HFF-Myc (cell line): ENCODE measurements at places on chromosomes 4 and X.
A peak's percentile ranks its signal among the peaks of the same experiment; 100 is the strongest.

DNA sequence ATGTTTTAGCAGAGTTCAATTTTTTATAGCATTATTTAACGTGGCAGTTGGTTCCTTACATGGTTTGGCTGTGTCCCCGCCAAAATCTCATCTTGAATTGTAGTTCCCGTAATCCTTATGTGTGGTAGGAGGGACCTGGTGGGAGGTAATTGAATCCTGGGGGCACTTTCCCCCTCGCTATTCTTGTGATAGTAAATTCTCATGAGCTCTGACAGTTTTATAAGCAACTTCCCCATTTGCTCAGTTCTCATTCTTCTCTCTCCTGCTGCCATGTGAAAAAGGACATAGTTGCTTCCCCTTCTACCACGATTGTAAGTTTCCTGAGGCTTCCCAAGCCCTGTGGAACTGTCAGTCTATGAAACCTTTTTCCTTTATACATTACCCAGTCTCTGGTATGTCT is 329.5 kb downstream of the GRIA2 start:
- no peak for DNase-seq

DNA sequence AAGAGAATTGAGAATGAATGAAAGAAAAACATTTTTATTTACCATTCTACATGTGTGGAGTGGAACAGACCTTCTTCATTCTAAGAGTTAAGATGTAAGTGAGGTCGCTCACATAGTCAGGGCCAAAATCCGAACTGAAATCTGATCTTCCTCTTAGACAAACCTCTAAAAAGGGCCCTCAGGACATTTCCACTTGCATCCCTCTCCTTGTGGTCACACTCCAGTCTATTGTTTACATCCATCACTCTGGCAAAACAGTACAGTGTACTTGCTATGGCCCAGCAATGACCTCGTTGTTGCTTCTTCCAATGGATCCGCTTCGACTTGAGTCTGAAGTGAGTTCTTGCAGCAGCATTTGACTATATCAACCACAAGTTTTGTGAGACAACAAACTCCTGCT is 54.2 kb downstream of the MOSPD2 start:
- DNase-seq, result peak; percentile 35

DNA sequence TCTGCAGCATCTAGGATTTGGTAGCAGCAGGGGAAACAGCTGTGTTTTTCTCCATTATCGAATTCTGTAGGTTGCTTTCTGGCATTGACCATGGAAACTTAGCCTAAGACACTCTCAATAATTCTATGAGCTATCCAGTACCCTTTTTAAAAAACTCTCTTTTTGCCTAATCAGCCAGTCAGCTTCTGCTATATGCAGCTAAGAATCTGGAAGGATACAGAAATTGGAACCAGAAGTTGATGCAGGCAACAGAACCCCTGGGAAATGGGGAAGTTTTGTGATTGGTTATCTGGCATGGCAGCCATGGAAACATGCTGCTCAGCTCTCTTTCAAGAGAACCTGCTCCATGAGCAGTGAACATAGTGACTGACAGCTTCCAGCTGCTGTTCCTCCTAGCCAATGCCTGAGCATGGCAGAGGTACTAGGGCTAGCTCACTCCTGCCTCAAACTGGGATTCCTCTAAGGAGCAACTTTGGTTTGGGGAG is 417.6 kb upstream of the MAOA start:
- no peak for DNase-seq

DNA sequence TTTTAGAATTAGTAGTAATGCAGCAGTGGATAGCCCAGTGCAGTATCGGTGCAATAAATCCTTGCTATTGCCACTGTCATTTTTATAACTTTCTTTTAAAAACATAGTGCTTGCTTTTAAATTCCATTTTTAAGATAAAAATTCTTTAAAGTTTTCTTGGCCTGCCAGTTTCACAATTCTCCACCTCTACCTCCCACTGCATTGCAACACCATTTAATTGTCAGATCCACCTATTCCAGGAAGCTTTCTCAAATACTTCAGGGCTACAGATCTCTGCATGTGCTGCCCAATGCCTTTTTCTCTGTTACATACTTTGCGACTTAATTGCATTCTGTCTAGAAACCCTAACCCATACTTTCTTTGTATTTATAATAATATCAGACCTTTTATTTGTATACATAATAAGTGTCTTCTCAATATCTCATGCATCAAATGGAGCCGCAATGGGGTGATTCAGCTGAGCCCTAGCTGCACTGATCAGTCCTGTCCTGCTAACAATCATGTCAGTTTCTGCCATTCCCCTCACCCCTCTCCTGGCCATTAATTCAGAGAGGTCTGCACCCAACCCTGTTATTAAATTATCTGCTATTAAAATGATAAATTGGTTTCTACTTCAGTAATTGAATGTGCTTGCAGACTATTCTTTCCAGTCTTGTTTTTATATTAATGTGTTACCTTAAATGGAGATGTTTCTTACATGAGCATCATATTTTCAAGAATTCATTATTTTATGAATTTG is 193.1 kb downstream of the SLIT2 start:
- no peak for DNase-seq

- no peak for DNase-seq
Measured at GRCh38 chr4:40562208-40562607, 67.5 kb downstream of the RBM47 start.

GRCh38 chrX:141220342-141221008 is 21.8 kb downstream of the SPANXC start:
- DNase-seq, result peak; percentile 25

DNA sequence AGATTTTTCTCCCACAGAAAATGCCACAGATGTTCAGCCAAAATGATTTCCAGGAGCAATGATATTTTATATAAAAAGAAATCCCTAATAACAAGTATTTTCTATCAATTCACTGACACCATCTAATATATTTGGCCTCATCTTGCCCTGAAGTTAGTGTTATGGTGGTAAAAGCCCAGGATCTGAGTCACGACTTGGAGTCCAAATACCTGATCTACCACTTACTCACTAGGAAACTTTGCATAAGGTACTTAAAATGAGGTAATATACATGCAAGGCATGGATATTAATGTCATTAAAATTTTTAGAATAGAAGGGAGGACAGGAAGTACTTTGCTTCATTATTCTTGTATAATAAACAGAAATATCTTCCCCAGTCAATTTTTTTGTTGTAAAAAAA is 16.3 kb downstream of the PPP3CA start:
- DNase-seq, result no peak

GRCh38 chr4:127783955-127784770 is 2.0 kb downstream of the HSPA4L start:
- no peak for DNase-seq

GRCh38 chr4:169201222-169202144 is 69.3 kb downstream of the SH3RF1 start:
- no peak for DNase-seq

DNA sequence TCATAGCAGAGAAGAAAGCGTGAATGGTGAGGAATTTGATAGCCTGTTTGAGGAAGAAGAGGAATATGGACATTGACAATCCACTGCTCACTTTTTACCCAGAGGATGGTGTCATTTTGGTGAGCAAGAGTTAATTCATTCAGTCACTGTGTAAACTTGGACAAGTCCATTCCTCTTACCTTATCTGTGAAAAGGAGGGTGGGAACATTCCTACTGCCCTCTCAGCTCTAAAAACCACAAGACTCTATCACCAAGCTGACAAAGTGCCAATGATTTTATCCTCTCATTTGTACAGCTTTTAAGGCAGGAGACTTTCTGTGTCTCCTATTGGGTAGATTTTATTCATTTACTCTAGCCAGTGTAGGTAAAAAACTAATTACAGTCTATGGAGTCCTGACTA is 103.8 kb downstream of the LUZP4 start:
- no peak for DNase-seq

DNA sequence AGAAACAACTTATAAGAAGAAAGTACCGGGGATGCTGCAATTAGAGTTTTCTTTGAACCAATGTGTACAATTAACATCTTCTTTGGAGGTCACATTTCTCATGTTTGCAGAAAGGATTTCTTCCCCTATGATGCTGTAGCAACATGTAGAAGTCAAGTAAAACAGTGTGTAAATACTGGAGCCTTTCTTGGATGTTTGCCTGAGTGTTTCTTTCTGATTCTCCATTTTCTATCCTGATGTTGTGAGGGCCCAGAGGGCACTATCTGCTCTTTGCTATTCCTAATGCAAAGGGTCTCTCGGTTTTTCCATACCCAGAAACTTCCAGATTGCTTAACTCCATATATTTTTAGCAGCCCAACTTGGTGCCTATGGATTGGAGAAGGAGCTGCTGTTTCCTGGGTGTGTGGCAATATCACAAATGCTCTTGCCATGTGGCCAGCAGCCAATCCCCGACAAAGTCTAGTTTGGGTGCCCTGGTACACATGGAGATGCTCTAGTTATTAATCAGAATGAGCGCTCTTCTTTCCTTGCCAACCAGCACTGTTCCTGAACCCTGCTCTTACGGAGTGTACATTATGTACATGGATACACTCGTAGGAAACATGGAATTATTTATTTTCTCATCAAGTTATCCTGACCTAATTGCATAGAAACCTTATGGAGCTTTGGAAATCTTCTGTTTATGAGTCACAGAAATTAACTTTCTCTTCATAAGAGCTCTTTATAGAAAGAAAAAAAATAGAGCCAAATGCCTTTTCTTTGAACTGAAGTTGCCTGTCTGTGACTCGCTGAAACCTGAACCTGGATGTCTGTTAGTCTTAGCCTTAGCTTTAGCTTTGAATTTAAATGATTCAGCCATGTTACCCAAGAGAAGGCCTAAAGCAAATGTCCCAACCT is 67.0 kb upstream of the GPC4 start:
- DNase-seq, result no peak

DNA sequence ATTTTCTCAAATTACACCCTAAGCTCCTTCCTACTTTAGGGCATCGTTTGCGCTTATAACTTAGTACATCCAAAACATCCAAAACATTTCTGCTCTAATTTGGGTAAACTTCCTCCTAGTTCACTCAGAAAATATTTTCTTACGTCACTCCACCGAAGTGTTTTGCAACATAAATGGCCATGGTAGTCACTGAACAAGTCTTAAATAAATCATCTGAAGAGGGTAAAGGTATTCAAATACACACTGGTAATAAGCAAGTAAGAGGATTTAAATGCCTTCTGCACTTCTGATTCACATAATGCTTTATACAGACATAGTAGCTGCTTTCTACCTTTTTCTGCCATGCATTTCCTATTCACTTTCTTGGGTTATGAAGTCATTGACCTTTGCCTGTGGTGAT is 991.9 kb downstream of the NLGN4X start:
- DNase-seq, result no peak

DNA sequence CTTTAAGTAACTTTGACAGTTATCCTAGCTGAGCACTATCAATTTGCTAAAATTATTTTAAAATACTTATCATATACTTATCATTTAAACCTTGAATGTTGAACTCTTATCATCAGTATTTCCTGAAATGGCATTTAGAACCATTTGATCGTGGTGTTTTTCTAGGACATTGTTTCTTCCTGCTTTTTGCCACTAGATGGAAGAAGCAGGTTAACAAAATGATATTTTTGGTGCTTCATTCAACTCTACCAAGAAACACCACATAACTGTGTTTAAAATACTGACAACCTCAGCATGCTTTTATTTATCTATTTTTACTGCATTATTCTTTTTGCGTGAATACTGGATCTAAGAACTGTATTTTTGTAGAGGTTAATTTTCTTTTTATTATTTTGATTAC is 44.6 kb downstream of the C4orf33 start:
- DNase-seq, result no peak
